Hair follicular keratinocyte (primary cell): ENCODE measurements at places on chromosomes 2 and 18. TPM values are rescaled to one million over a fixed set of nuclear protein-coding genes. Genes with fewer than 3 reads are reported as not detected.

Gene MC5R
- not detected in 2 replicates for total RNA-seq

Gene CDH2
- total RNA-seq = 0.08 TPM in 1 of 2 replicates, not detected in the other

Gene SNED1
- total RNA-seq = 0.08 and 1.2 TPM in 2 replicates

Gene BMP10
- not detected in 2 replicates for total RNA-seq

Gene CD207
- total RNA-seq = not detected in 2 replicates

Gene NETO1
- 0.19 and 0.47 TPM in 2 replicates for total RNA-seq

Gene NGEF
- 0.04 and 0.16 TPM in 2 replicates for total RNA-seq

Gene SPHKAP
- total RNA-seq = not detected in 2 replicates

Gene LYPD6
- total RNA-seq = 7.0 and 9.6 TPM in 2 replicates

Gene SNX17
- total RNA-seq = 98.4 and 103 TPM in 2 replicates

Gene CAVIN2
- 0.16 and 2.9 TPM in 2 replicates for total RNA-seq

Gene SCN3A
- total RNA-seq = not detected in 2 replicates

Gene HOXD3
- total RNA-seq = not detected in 2 replicates

Gene C2orf80
- not detected in 2 replicates for total RNA-seq

Gene NOL4
- total RNA-seq = 1.9 TPM in 1 of 2 replicates, not detected in the other

Gene ANO7
- total RNA-seq = 0.16 and 0.23 TPM in 2 replicates

Gene CD8A
- 0.04 and 0.08 TPM in 2 replicates for total RNA-seq
